ENCODE measurements at places on chromosomes 5 and 9.

DNA sequence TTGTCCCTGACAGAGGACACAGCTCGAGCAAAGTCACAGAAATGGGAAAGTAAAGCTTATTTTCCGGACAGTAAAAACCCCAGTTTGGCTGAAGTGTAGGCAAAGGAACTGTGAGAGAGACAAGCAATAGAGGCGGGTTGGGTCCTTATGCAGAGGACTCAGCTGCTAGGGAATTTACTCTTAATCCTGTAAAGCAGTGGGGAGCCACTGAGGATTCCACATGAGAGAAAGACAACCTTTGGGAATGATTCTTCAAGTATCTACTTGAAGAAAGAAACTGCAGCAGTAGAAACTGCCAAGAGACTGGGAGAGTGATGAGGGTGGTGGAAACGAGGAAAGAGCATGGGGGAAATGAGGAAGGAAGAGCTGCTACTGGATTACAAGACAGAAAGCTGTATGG lies 20.2 kb downstream of the ASTN2 start:
- no peak for DNase-seq

- DNase-seq: no peak
Measured at GRCh38 chr5:150619359-150620230, 20.9 kb upstream of the SYNPO start.

- DNase-seq: no peak
Measured at GRCh38 chr9:77907585-77907984, 124.0 kb downstream of the GNAQ start.

GRCh38 chr9:107546859-107547258 lies 57.3 kb upstream of the KLF4 start:
- DNase-seq: no peak

GRCh38 chr9:135547756-135548736 lies 2.1 kb downstream of the OBP2A start:
- DNase-seq: no peak

- DNase-seq: no peak
Measured at GRCh38 chr9:76799473-76799872, 35.2 kb downstream of the PCA3 start.

DNA sequence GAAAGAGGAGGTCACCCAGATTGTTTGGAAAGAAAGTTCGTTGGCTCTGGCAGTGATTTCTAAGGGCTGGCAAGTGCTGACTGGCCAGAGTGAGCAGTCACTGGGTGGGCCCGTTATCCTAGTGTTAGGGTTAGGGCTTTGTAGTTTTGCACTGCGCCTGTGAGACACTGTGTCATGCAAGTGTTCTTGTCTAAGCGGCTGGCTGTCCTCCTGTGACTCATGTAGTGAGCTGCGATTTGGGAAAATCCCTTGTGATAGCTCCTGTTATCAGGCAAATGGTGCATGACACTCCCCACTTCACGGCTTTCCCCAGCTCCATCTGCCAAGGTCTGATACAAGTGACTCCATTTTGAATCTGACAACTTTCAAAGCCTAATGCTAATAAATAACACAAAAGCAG lies 526.0 kb upstream of the ADAMTS16 start:
- no peak for DNase-seq

DNA sequence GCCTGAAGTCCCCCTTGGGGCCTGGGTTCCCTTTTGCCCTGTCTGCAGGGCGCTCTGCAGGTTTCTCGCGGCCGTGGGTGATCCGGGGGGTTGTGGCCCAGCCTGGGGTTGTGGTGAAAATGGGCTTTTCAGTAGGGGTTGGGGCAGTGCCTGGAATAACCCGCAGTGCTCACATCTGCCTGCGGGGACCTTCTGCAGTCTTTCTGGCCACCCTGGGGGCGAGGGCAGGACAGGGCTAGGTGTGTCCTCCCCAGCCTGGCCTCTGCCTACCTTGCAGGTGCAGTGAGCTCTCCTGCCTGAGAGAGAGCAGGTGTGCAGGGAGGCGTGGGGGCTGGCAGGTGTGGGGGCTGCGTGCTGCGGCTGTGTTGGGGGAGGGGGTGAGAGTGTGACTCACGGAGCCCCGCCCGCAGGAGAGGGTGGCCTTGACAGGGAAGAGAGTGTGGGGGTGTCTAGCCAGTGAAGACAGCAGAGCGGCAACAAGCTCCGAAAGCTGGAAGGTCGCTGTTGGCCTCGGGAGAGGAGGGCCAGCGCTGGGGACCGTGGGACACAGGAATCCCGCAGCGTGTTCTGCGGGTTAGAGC lies 131.4 kb downstream of the MRPL36 start:
- no peak for DNase-seq

DNA sequence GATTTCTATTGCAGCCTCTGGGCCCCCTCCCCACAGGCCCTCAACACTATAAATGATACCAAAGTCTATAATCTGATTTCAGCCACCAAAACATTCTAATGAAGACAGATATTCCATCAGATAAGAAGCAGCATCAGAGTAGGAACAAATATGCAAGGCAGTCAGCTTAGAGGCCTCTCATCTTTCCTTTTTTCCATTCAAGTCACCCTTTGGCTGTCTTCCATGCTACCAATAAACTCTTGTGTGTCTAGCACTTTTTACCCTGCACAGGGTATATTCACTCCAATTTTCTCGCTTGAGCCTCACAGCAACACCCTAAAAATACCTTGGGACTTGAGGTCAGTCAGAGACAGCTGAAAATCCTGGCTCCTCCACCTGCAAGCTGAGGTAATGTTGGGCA lies 193.7 kb downstream of the BRINP1 start:
- DNase-seq: no peak

DNA sequence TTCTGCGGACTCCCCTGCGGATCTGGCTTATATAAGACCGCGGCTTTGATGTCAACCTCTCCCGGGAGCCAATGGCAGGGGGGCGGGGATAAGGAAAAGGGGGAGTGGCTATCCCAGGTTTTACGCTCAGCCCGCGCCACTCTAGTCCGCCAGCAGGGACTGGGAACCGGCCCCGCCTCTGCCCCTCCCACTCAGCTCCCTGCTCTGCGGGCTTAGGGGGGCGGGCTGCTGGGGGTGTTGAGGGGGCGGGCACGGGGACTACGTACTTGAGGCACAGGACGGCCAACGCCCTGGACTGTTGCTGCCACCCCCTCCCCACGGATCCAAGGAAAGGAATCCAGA lies at the start of gene HAND1:
Gene HAND1 (minus strand): TSS at position 4 of the 342 bp plus-strand sequence. CDS start 219 bp downstream, outside the sequence.
- peak; percentile 53 for DNase-seq

DNA sequence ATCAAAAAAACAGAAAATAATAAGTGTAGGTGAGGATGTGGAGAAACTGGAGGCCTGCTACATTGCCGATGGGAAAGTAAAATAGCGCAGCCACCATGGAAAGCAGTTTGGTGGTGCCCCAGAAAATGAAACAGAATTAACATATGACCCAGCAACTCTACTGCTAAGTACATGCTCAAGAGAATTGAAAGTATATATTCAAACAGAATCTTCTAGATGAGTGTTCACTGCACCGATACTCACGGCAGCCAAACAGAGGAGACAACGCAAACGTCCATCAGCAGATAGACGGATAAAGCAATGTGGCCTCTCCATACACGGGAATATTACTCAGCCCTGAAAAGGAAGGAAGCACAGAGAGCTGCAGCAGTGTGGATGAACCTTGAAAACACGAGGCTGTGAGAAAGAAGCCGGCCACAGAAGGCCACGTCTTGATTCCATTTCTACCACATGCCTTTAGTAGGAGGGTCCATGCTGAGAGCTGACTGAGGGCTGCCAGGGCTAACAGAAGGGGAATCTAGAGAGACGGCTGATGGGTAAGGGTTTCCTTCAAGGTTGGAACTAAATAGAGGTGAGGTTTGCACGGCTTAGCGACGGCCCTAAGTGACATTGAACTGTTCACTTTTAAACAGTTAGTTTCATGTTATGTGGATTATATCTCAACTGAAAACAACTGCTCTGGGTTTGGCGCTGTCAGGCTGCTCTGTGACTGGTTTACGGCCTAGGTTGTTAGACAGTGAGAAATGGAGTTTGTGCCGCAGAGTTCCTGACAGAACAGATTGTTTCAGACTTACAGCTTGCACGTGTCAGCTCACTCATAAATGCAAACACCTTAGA lies 29.8 kb downstream of the AHRR start:
- no peak for DNase-seq

- no peak for DNase-seq
Measured at GRCh38 chr5:54520940-54521339, 3.4 kb downstream of the SNX18 start.

DNA sequence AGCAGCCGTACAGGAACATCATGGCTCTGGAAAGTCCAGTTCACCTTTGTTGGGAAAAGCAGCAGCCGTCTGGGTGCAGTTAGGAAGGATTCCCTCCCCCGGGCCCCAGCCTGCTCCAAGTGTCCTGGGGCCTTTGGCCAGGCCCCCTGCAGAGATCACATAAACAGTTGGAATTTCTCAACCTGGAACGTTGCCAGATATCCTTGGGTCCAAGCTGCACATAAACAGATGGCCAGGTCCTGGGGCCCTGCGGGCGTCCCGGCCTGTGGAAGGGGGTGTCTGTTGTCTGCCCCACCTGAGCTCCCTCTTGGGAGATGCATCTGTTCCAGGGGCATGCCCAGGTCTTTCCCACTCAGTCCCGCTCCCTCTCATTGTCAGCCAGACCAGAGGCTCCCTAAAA lies 92.7 kb downstream of the COL5A1 start:
- no peak for DNase-seq

DNA sequence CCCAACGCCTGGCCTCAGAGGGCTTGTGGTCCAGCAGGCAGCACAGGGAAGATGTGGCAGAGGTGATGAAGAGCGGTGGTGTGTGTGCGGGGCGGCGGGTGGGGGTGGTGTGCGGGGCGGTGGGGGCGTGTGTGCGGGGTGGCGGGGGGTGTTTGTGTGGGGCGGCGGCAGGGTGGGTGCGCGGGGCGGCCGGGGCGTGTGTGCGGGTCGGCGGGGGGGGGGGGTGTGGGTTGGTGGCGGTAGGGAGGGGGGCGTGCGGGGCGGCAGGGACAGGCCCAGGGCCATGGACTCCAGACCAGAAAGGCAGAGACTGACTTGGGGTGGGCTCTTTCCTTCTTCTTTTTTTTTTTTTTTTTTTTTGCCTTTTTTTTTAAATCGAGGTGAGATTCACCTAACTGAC lies 4.5 kb upstream of the NACC2 start:
- DNase-seq: no peak

- no peak for DNase-seq
Measured at GRCh38 chr5:98570010-98570409, 203.5 kb upstream of the RGMB start.

- no peak for DNase-seq
Measured at GRCh38 chr5:131270809-131271208, 7.0 kb downstream of the CDC42SE2 start.

DNA sequence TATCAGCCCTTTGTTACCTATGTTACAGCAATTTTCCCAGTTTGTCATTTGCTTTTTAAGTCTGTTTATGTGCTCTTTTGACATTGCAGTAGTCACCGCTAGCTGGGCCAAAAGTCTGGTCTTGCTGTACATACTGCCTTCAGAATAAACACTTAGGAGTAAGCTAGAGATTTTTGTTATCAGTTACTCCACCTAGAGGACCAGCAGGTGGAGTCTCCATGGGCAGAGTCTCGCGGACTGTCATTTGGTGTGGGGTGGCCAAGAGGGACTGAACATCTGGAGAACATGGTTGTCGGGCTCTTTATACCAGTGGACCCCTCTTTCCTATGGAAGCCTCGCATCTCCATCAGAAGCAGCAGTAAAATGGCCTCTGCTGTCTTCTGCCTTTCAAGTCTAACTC lies 10.8 kb upstream of the MGAT1 start:
- DNase-seq: no peak

- DNase-seq: no peak
Measured at GRCh38 chr5:87233143-87233542, 34.5 kb upstream of the RASA1 start.

DNA sequence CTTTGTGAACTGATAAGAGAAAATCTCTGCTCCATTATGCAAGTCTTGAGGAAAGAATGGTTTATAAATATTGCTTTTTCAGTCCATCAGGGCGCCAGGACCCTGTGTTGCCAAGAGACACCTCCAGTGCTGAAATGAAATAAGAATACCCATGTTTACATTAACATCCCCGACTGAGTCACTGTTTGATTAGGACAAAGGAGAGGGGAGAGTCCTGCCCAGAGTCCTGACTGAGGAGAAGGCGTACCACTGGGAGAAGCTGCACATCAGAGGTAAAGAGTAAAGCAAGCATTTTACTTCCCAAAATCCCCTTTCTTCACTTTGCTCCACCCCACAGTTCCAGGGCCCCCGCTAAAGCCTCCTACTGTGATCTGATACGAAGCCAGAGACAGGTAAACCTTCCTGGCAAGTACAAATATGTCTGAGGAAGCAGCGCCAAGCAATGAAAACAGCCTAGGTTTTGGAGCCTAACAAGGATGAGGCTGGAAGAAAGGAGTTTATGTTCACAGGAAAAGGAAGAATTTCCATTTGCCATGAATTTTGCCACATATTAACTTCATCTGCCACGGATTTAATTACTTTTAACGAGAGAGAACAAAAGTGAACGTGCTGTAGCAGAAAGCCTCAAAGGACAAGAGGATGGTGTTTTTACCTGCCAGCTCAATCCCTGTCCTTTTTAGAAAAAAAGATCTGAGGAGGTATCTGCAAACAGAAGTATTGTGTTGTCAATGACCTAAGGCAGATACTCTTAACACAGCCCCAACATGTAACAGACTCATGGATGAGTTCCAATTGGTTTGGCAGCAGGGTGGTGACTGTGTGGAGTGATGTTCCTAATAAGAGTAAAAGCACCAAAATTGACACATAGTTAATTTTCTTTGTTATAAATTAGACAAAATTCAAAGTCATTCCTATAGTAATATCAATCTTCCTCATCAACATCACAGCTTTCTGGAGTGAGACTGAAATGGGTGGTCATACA lies 209.4 kb upstream of the TLE4 start:
- DNase-seq: no peak

- no peak for DNase-seq
Measured at GRCh38 chr5:79728396-79728795, 38.8 kb downstream of the CMYA5 start.

DNA sequence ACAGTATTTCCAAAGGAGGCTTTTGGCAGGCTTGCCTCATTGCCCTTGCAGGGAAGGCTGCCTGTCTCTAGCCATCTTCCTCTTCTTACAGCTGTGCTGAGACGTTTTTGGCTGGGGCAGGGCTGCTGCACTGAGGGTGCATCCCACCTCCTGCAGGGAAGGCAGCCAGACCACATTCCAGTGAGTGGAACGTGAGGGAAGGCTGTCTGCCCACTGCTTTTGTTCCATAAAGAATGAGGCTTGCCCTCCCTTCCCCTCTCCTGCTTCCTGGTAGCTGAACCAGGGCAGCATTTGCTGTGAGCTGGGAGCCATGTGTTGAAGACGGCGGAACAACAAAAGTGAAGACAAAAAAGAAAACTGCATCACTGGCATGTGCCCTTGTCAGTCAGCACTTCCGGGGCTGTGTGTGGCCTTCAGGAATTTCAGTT lies 16.8 kb downstream of the MGAT1 start:
- peak; percentile 53 for DNase-seq

DNA sequence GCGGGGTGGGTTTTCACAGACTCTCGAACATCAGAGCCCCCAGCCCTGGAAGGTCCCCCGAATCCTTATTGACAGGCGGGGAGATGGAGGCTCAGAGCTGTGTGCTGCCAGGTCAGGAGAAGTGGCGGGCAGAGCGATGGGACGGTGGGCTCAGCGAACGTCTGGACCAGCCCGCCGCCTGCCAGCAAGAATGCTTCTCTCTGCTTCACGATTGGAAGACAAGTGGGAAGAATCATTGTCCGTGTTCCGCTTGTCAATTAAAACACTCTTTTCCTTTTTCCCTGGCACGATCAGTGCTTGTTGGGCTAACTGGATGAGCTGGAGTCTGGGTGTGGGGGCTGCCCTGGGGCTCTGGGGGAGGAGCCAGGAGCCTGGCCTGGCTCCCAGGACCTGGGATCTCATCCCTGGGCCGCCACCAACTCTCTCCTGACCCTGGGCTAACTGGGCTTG lies 1.6 kb downstream of the COL5A1 start:
- no peak for DNase-seq

All from Calu3 (cell line).